Endothelial cell of umbilical vein (primary cell): ENCODE measurements at places on chromosomes 5 and 9. TPM values are rescaled to one million over a fixed set of nuclear protein-coding genes. Genes with fewer than 3 reads are reported as not detected.

Gene FIBCD1
- total RNA-seq = not detected in 2 replicates

Gene ACTBL2
- total RNA-seq = not detected in 2 replicates

Gene PAIP1
- total RNA-seq = 81.6 and 90.1 TPM in 2 replicates

Gene GRXCR2
- not detected in 2 replicates for total RNA-seq

Gene SLC6A3
- total RNA-seq = not detected in 2 replicates

Gene DOCK2
- 0.62 and 4.8 TPM in 2 replicates for total RNA-seq

Gene SOX30
- not detected in 2 replicates for total RNA-seq

Gene FOXD4
- total RNA-seq = 0.35 and 0.42 TPM in 2 replicates

Gene PRR16
- total RNA-seq = 0.91 and 2.3 TPM in 2 replicates

Gene PHYHD1
- total RNA-seq = 0.30 and 1.8 TPM in 2 replicates
